Lower lobe of right lung (tissue), 2 donors: ENCODE measurements at places on chromosomes 5 and 9.
A peak's percentile ranks its signal among the peaks of the same experiment; 100 is the strongest.

DNA sequence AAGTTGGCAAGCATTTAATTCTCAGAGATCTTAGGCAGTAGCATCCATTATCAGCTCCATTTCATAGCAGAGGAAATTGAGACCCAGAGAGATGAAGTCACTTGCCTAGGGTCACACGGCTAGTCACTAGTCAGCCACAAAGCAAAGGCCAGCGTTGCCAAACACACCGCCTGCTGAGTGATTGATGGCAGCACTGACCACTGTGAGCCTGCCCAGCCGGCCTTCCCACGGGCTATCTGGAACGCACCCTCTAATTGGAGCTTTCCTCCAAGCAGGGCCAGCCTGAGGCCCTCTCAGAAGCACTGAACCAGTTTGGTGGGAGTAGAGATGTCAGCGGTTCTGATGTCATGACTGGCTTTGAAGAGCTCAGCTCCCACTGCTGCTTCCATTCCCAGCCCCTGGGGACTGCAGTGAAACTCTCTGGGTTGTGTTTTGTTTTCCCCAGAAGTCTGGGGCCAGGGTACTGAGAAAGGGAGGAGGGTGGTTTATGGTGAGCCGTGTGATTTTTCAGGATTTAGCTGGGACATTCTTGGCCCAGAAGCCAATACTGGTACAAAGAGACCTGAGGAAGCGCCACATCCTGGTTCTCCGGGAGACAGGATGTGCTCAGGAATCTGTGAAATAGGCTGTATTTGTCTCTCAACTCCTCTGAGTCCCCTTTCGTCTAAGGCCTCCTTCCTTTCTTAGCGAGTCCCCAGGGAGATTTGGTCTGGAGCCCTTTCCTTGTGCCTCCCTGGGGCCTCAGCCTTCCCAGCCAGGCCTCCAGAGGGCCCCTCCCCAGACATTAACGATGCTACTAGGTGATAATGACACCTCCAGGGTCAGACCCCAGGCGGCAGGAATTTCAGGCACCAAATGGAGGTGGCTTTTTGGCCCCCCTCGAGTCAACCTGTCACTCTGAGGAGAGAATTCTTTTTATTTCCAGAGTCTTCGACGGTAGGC lies 44.5 kb downstream of the SPRY4 start:
- H3K4me1 ChIP-seq, result peaks cover 6% of the 10 kb centered on the region
- peak overlapping the region; percentile 64 for H3K27ac ChIP-seq
- no peak for DNase-seq
- H3K36me3 ChIP-seq, result no peaks in the 10 kb centered on the region
- no peak overlapping the region for H3K4me3 ChIP-seq

DNA sequence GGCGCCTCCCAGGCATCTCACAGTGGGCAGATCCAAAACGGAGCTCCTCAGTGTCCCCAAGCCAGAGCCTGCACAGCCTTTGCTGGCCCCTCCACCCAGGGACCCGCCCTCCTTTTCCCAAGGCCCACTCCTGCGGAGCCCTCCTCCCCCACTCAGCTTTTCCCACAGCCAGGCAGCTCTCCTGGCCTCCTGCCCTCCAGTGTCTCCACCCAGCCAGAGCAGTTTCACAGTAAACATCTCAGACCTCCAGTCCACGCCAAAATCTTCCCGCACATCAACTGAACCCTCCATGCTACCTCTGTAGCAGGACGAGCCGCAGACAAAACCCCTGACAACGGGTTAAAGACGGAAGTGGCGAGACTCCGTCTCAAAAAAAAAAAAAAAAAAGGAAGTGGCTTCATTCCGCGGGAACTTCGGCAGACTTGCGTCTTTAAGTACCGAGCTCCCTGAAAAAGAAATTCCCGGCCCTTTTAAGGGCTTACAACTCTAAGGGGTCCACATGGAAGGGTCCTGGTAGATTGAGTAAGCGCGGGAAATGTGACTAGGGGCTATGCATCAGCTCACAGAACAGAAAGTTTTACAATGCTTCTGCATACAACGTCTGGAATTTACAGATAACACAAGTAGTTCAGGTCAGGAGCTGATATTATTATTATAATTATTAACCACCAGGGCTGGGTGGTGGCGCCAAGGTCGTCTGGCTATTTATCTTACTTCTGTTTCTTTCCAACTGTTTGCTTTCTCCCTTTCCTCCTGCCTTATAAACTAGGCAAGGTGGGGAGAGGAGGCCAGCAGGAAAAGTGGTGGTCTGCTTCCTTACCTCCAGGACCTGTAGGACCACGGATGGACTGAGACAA lies 11.4 kb upstream of the GRIN1 start:
- no peak for DNase-seq
- peak overlapping the region; percentile 80 for H3K4me3 ChIP-seq
- H3K27ac ChIP-seq, result peak overlapping the region; percentile 80
- H3K4me1 ChIP-seq, result peaks cover 31% of the 10 kb centered on the region
- no peaks in the 10 kb centered on the region for H3K36me3 ChIP-seq
- peaks cover 8% of the 10 kb centered on the region for H3K27me3 ChIP-seq

DNA sequence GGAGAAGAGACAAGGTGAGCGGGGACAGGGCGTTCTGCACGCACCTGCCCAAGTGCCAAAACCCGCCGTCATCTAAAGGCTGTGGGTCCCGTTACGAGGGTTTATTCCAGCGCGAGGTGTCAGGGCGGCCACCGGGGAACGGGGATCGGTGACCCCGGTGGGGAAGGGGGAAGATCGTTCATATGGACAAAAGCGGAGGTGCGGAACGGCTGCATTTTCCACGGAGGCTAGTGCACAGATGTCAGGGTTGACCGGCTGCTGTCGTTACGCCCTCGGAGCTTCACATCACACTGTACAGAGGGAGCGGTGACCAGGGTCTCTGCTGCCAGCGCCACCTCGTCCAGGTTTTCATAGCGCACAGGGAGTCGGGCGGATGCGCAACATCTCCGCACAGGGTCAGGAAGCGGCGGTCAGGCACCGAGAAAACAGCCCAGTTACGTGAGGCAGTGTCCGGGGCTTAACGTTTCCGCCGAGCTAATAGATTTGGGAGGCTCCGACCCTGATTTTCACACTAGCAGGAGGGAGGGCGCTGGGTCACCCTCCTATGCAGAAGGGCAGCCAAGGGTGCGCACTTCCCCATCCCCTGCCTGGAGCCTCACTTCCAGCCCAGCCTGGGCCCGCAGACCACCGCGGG lies 13.5 kb downstream of the BTNL9 start:
- H3K4me1 ChIP-seq, result peaks cover 31% of the 10 kb centered on the region
- H3K36me3 ChIP-seq, result no peaks in the 10 kb centered on the region
- H3K4me3 ChIP-seq, result peak overlapping the region; percentile 62
- no peak for DNase-seq
- H3K27ac ChIP-seq, result peak overlapping the region; percentile 80

DNA sequence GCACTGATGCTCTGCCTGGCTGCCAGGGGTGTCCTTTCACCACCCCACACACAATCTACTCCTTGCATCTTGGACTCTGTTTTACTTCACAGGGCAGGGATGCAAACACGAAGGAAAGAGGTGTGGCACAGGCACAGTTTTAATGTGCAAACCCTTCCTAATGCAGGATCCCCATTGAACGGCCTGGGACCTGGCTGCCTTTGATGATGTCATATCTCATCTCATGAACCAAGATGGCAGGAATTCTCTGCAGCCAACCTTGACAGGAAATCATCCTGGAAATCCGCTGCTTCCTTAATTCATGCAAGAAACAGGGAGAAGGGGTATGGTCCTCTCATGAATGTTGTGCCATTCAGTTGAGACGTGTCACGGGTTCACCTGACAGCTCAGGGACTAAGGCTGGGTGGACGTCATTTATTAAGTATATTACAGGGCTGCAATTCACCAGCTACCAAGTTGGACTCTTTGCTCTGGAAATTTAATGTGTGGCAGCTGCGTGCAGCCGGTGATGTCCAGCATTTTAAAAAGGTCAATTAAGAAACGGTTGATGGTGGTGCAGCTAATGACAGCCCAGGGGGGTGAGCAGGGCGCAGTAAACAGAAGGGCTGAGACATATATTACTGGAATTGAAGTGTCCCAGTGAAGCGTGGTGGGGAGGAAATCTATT lies 91.5 kb downstream of the LMNB1 start:
- H3K27ac ChIP-seq, result no peak overlapping the region
- H3K36me3 ChIP-seq, result no peaks in the 10 kb centered on the region
- no peak for DNase-seq
- H3K27me3 ChIP-seq, result no peaks in the 10 kb centered on the region

GRCh38 chr9:133141833-133142595 lies 21.0 kb upstream of the RALGDS start:
- no peaks in the 10 kb centered on the region for H3K36me3 ChIP-seq
- DNase-seq, result peak; percentile 79
- no peak overlapping the region for H3K27ac ChIP-seq
- H3K27me3 ChIP-seq, result no peaks in the 10 kb centered on the region

DNA sequence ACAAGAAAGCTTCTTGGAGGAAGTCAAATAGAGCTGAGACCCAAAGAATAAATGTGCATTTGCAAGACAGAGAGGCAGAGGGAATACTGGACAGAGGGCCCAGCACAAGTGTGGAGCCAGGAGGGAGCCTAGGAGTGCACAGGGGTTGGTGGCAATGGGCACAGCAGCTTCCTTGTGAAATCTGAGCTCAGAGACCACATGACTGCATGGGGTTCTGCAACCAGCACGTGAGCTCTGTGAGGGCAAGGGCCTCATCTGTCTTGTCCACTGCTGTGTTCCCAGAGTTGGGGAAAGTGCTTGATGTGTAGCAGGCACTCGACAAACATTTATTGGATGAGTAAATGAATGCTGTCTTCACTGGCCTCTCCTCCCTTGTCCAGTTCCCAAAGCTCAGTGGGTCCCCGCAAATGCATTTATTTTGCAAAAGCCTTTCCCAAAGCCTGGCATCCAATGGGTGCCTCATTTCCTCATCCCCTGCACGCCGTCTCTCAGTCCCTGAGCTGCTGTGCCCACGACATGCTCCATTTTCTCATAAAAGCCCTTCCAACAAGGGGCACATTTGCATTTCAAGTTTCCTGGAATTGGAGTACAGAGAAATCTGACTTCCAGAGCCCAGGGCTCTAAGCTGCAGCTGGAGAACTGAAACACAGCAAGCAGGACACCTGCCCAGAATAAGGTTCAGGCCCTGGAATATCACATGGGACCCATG lies 58.5 kb downstream of the KCNIP1 start:
- no peaks in the 10 kb centered on the region for H3K27me3 ChIP-seq
- no peaks in the 10 kb centered on the region for H3K4me1 ChIP-seq
- no peaks in the 10 kb centered on the region for H3K36me3 ChIP-seq
- DNase-seq, result no peak

- no peak overlapping the region for H3K27ac ChIP-seq
- peaks cover 11% of the 10 kb centered on the region for H3K4me1 ChIP-seq
- DNase-seq, result no peak
- peaks cover 22% of the 10 kb centered on the region for H3K27me3 ChIP-seq
- H3K4me3 ChIP-seq, result no peak overlapping the region
- H3K36me3 ChIP-seq, result no peaks in the 10 kb centered on the region
These were observed 316.7 kb upstream of the TLE4 start for GRCh38 chr9:79254900-79255650.

- H3K4me1 ChIP-seq, result peaks cover 47% of the 10 kb centered on the region
- DNase-seq, result no peak
These were observed 1.1 kb downstream of the PLPP6 start for GRCh38 chr9:4662989-4663792.

DNA sequence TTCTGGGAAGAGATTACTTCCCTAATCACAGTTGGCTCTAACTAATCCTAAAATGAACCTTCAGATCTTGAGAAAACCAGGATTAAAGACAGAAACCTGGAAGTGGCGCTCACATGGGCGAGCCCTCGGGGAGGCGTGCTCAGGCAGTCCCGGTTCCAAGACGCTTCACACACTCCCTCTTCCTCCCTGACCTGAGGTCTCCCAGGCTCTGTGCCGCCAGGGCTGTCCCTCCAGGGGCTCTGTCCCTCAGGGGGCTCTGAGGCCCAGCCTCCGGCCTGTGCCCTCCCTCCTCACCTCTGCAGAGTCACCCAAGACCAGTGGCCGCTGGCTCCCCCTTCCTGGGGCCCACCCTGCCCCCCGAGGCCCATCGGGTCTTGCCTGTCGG lies 10.2 kb downstream of the SLC9A3 start:
- no peaks in the 10 kb centered on the region for H3K36me3 ChIP-seq
- no peak for DNase-seq
- H3K27ac ChIP-seq, result no peak overlapping the region

DNA sequence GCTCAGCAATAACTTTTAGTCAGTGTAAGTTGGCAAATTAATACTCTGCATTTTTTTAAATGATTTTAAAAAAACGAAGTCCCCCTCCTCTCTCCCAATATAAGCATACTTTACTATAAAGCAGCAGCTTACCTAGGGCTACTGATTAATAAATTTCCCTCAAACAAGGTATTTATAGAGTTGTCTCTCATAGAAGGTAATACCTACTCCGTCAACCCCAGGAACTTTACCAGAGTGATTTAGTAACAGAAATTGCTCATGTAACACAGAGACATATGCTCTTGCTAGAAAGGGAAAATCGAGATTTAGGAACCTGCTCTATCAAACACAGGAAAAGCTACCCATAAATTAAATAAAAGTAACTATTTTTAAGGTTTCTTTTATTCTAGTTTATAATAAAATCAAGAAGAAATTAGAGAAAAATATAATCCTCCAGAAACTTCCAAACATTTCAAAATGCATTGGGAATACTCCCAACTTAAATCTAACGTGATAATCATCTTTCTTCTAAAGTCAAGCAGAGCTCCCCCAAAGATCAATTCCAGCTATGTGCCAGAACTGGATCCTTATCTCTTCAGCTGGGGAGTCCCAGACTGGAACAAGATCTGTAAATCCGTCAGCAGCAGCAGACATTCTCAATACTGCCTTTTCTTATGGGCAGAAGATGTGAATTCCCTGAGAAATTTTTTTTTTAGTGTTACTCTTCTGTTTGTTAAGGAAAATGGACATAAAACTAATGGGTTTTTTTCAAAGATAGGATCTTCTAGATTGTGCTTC lies 69.6 kb downstream of the ADAMTS16 start:
- no peaks in the 10 kb centered on the region for H3K27me3 ChIP-seq
- no peak overlapping the region for H3K27ac ChIP-seq
- no peaks in the 10 kb centered on the region for H3K36me3 ChIP-seq

DNA sequence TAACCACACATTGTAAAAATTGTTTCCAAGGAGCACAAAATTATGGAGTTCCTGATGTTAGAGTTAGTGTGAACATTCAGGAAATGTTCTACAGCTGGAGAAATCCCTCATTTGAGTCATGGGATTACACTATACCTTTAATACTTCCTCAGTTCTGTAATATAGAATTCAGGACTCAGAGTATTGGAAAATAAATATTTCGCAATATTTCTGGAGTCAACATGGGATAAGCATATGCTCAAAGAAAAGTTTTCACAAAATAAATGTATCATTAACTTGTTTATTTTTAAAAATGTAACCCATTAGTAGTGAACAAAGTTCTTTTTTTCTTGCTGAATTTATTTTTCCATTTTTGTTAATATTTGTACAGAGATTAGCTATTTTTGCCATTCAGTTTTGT lies 8.6 kb downstream of the CYLC2 start:
- no peak overlapping the region for H3K27ac ChIP-seq

GRCh38 chr5:132822650-132823480 lies 7.6 kb downstream of the SHROOM1 start:
- H3K27ac ChIP-seq, result no peak overlapping the region
- peaks cover 9% of the 10 kb centered on the region for H3K27me3 ChIP-seq
- peaks cover 33% of the 10 kb centered on the region for H3K4me1 ChIP-seq
- peak overlapping the region; percentile 5 for H3K4me3 ChIP-seq

- H3K27ac ChIP-seq, result no peak overlapping the region
- no peak for DNase-seq
- no peaks in the 10 kb centered on the region for H3K4me1 ChIP-seq
- H3K27me3 ChIP-seq, result no peaks in the 10 kb centered on the region
- H3K36me3 ChIP-seq, result no peaks in the 10 kb centered on the region
These were observed 47.0 kb upstream of the HOMER1 start for GRCh38 chr5:79560771-79561524.

- no peaks in the 10 kb centered on the region for H3K36me3 ChIP-seq
- H3K4me1 ChIP-seq, result no peaks in the 10 kb centered on the region
- no peak overlapping the region for H3K4me3 ChIP-seq
These were observed 164.9 kb downstream of the NTRK2 start for GRCh38 chr9:84834426-84834825.

- H3K4me3 ChIP-seq, result no peak overlapping the region
These were observed 133.4 kb upstream of the OTULINL start for GRCh38 chr5:14447958-14448911.
